Mesothelial cell of epicardium (in vitro differentiated cells): ENCODE measurements at places on chromosomes 11 and 22.

- no peak for DNase-seq
Observed at GRCh38 chr11:127470306-127470884, 469.8 kb upstream of the KIRREL3 start.

GRCh38 chr22:22925146-22925804 is 37.7 kb downstream of the IGLL5 start:
- DNase-seq, result no peak

DNA sequence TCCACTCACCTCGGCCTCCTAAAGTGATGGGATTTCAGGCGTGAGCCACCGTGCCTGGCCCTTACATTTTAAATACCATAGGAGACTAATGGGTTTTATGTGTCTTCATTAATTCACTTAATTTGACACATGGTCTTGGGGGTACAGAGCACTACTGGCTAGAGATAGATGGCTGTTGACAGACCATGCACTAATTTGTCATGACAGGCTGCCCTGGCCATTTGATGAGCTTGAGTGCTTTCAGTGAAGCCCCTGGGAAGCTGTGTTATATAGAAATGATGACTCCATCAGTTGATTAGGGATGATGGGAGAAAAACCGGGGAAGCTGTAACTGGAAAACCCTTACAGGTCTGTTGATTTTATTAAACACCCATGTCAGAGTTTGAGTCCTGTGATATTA is 6.6 kb downstream of the PHF5A start:
- no peak for DNase-seq

DNA sequence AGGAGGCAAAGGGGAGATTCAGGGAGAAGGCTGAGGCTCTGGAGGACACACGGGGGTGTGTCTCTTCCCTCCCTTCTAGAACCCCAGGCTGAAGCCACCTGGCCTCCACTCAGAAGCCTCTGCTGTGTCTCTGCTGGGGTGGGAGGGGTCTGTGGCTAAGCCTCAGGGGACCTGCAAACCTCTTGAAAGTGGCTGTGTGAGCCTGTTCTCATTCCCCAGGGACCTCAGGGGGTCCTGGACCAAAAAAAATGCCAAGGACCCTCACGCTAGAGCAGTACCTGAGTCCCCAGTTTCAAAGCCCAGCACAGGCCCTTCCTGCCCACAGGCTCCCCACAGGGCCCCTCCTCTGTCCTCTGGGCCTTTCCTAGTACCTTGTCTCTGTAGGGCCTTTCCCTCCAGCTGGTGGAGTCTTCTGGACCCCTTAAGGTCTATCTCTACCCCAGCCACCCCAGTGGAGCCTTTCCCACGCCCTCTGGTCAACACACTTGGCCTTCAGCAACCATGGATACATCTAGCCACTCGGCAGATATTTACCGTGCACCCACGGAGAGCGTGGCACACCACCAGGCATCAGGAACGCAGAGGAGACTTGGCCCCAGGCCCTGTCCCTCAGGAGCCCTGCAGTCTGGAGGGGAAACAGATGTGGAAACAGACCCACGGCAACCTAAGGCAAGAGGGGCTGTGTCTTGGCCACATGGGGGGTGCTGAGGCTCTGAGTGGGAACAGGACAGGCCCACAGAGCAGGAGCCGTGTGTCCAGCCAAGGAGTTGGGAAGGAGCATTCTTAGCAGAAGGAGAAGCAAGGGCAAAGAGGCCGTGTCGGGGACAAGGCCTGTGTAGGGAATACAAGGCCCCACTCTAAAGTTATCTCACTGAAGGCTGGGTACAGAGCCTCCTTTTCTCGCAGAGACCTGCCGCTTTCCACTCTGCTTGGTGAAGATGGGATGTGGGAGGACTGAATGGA is 18.5 kb downstream of the PLA2G6 start:
- no peak for DNase-seq

DNA sequence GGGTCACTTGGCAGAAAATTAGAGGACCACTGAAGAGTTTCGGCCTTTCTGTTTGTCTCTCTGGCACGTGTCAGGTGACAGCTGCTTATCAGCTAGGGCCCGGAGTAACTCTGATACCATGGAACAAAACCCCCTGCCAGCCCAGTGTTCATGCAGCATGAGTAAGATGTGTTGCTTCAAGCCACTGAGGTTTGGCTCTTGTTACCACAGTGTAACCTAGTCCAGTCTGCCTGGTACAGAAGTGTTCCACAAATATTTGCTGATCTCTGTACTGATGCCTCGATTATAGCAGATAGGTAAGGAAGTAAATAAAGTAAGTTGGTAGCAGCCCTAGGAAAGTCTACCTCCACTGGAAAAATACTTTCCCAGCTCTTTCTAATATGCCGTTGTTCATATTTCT is 20.5 kb upstream of the ETS1 start:
- no peak for DNase-seq

GRCh38 chr11:122104341-122104740 is 11.7 kb downstream of the BLID start:
- DNase-seq, result no peak

DNA sequence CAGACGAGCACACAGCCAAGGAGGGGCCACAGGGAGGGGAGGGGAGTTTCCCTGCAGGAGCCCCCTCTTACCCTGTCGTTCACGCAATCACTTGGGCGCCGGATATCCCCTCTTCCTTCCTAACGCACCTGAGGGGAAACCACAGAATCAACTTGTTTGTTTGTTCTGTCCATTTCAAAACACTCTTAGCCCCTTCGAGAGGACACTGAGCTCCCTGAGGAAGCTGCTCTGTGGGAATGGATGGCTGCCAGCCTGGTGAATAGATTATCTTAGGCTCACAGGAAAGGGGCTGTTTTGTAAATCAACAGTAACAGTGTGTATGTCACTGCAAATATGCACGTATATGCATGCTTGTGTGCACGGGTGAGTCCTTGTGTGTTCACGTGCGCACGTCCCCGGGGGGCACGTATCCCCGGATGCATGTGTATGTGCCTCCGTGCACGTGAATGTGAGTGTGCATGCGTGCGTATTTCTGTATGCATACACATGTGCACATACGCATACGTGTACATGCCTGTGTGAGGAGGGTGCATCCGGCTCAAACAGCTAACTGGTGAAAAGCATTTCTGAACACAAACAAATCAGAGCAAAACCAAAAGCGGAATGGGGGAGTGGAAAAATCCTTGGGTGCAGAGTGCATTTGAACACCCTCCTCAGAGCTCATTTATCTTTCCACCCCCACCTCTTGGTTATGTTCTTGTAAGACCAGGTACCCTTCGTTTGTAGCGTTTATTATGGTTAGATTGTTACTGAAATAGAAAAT is 7.2 kb downstream of the ARSA start:
- DNase-seq, result no peak
